ENCODE measurements at places on chromosomes 6 and 20.

- no peak for DNase-seq
Measured at GRCh38 chr6:26497610-26498009, 2.5 kb upstream of the BTN1A1 start.

GRCh38 chr6:137810554-137811120 lies 56.4 kb upstream of the TNFAIP3 start:
- DNase-seq: no peak

GRCh38 chr6:56072856-56073255 lies 174.5 kb downstream of the COL21A1 start:
- no peak for DNase-seq

GRCh38 chr6:14089224-14089623 lies 28.3 kb upstream of the CD83 start:
- no peak for DNase-seq

- no peak for DNase-seq
Measured at GRCh38 chr6:164336455-164336854, 921.9 kb downstream of the QKI start.

DNA sequence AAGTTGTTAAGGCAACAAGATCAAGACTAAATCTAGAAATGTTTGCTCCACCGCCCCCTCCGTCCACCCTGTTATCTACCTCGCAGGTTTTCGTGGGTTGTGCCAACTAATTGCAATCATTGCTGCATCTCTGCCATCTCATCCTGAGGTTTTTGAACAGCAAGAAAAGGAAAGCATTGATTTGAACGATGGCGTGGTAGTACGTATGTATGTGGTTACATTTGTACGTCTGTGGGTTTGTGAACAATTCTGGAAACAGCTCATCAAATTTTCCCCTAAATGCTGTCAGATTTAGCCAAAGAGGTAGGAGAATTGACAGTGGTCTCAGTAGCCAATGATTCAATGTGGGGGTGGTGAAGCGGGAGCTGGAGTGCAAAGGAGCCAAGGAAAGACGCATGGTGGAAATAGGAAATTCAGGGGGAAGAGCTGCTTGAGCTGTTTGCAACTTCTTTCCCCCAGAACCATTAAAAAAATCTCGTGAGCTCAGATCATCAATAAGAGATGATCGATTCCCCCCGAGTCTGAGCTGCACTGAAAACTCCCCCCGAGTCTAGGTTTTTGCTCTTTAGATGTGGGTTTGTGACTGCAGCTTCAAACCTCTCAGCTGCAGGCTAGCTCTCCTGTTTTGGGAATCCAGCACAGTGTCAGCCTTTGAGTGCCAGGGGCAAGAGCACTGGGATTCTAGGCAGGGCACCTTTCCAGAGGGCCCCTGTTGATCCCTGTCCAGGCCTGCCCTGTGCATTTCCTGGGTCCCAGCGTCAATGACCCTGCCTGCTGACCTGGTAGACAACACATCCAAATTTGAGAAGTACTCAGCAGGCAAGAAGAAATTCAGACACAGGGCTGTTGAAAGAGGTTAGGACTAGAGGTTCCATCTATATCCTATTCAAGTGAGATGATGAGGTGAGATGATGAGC lies 72.6 kb upstream of the LY86 start:
- no peak for DNase-seq

- DNase-seq: no peak
Measured at GRCh38 chr20:611047-611842, 1.1 kb upstream of the TCF15 start.

DNA sequence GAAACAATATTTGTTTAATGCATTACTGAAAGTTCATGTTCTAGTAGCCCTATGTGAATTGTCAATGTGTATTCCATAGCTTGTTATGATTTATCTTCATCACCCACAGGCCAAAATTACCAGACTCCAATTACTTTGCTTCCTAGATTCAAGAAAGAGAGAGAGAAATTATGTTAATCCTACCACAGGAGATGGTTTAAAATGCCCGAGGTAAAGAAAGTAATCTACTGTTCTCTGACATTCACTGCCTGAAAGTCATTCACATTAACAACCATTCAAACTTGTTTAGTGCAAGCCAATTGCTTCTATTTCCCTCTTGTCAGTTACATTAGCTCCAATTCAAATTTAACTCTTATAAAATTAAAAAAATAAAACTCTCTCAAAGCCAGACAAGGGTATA lies 260.4 kb upstream of the THEMIS start:
- DNase-seq: no peak

DNA sequence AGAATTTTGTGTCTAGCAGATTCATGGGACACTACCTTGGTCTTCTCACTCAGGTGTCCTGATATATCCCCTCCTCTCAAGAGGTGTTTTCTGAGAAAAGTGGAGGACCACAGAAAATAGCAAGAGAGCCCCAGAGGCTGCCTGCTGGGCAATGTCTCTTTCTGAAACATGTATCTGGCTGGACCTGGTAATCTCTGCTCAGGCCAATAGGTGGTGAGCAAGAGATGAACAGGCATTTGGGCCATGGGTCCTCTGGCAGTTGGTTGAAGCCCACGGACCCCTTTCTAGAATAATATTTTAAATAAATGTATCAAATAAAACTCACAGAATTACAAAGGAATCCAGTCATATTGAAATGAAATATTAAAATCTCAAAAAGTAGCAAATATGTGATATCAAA lies 8.8 kb upstream of the THBD start:
- DNase-seq: no peak

GRCh38 chr20:61354901-61355495 lies 102.9 kb downstream of the CDH4 start:
- no peak for DNase-seq

DNA sequence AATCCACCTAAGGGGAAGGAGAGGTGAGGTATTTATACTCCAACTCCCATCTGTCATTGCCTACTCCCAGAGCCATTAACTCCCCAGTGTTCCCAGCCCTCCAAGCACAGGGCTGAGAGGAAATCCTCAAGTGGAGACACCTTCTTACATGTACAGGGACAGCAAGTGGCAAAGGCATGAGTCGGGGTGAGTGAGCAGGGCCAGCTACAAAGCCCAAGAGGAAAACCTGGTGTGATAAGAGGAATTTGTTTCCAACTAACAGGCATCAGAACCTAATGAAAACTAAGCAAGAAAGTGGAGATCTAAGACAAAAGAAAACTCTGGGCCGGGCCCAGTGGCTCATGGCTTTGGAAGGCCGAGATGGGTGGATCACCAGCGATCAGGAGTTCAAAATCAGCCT lies 70.0 kb upstream of the SRSF6 start:
- DNase-seq: no peak

DNA sequence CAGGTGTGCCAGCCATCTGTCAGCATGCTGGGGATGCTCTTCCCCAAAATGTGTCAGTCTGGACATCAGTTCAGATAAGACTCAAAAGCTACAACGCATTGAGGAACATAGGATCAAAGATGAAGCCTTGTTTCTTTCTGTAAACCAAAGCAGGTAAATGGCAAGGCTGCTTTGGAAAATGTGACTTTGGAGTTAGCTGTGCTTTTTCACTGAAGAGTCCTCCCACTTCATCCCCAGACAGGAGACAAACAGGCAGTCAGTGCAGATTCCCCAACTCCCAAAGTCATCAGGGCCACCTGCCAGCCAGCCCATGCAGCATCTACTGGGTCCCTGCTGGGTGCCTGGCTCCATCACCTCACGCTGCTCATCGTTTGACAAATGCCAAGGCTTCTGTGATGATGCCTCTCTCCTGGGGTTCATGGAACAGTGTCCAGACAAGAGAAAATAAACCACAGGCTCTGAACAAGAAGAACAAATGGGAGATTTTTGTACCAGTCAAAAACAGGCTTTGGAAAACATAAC lies 205.0 kb upstream of the BTBD3 start:
- DNase-seq: no peak

GRCh38 chr20:11311659-11312224 lies 606.0 kb upstream of the BTBD3 start:
- no peak for DNase-seq

DNA sequence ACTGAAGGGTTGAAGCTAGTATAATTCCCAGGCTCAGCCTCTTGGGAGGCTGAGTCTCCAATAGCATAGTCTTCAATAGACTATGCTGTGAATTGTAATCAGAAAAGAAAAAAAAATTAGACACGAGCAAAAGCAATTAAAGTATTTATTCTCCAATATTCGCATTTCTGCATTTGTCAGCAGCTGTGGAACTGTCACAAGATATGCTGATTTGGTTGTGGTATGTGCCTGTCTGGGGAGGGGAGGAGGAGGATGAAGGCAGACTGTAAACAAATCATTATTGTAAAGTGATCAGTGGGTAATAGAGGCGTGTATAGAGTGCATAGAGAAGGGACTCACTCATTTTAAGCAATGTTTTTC lies 10.1 kb upstream of the BICRAL start:
- DNase-seq: no peak

GRCh38 chr6:158057213-158057987 lies 75.7 kb downstream of the SYNJ2 start:
- no peak for DNase-seq

GRCh38 chr6:81937296-81937937 lies 184.9 kb upstream of the TENT5A start:
- no peak for DNase-seq

DNA sequence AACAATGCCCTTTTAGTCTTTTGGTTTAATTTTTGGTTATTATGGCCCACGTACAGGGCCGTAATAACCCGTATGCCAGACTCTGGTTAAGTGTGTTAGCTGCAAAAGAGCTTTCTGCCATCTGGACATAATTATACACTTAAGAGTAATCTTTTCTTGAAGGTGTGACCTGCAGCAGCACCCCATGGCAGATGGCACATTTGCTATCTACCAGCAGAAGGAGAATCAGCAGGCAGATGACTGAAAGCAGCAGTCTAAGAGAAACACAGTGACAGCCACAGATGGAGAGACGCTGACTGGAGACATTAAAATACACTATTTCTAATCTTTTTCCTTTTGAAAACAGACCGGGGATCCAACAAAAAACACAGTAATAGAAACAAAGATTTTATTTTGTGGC lies 18.7 kb downstream of the ASF1A start:
- DNase-seq: no peak

DNA sequence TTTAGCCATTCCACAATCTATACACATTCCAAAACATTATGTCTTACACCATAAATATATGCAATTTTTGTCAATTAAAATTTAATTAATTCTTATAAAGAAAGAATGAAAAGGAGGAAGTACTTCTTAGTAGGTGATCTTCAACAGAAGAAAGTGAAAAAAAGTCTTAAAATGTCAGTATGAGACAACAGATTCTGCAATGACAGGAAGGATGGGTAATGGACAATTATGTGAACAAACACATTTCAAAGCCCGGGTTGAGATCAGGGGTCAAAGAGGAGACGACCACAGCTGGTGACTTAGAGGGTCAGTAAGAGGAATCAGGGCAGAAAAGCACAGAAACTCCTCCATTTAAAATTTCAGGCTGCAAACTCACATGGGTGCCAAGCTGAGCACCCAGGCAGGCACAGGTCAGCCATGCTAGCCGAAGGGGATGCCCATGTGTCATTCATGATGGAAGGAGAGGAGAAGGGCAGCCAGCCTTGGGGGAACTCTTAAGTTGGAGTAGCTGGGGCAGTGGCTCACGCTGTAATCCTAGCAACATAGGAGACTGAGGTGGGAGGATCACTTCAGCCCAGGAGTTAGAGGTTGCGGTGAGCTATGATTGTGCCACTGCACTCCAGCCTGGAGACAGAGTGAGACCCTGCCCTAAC lies 11.0 kb downstream of the VSX1 start:
- DNase-seq: no peak

DNA sequence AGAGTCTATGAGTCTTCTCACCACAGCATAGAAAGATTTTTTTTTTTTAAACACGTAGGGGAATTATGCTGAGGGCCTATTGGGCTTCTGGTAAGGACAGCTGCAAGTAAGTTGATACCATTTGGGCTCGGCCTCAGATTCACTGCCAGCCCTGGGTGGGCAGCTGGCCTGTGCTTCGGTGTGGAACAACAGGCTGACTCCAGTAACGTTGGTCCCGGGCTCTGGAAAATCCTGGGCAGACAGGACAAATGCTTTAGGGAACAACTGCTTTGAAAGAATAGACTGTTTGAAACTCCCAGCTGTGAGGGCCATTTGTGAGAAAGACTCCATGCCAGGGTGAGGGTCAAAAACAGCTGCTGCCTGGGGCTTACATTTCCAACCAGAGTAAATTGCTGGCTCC lies 366.5 kb downstream of the QKI start:
- DNase-seq: peak; percentile 42

DNA sequence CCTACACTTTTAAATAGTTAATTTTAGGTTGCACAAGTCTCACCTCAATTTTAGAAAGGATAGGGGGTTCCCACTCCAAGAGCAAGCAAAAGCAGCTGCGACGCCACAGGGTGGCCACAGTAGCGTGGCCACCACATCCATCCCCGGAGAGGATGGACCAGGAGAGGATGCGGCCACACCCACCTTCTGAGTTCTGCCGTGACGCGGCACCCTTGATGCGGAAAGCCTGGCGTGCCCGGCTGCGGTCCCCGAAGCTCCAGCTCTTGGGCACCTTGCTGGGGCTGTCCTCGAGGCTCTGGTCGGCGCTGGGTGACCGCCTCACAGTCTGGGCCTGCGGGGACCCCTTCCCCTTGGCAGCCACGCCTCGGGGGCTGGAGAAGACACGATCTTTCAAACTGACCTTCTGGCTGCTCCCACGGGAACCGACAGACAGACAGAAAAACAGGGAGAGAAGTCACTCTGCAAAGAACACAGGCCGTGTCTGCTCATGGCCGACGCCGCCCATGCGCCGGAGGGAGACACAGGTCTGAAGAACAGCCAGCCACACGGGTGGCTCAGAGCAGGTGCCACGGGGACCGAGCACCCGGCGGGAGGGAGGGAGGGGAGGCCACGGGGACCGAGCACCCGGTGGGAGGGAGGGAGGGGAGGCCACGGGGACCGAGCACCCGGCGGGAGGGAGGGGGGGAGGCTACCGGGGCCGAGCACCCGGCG lies 53.7 kb upstream of the CHRNA4 start:
- no peak for DNase-seq

GRCh38 chr6:129292836-129293235 lies 409.9 kb downstream of the LAMA2 start:
- DNase-seq: no peak

- peak; percentile 16 for DNase-seq
Measured at GRCh38 chr6:133040803-133041419, 200.2 kb upstream of the EYA4 start.

All from renal cortex interstitium (tissue), 15 donors.